CD4-positive, alpha-beta T cell (primary cell): ENCODE measurements at places on chromosomes 5 and 9.
A peak's percentile ranks its signal among the peaks of the same experiment; 100 is the strongest.

DNA sequence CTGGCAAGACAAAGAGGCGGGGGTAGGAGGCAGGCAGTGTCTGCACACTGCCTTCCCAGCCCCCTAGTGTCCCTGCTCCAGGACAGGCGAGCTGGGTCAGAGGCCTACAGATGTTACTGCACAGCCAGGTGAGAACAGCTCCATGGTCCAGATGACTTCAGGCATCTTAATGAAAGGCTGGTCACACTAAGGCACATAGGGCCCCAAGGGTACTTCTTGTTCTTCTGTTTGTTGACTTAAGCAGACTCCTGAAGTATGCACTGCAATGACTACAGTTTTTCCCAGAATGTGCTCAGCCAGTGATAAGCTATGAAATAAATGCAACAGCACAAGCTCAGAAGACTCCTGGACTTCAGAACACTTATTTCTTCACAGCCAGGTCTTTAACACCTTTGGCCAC lies 27.4 kb downstream of the ATPSCKMT start:
- no peak for DNase-seq

- DNase-seq: no peak
Measured at GRCh38 chr9:110615498-110615897, 36.0 kb upstream of the SVEP1 start.

GRCh38 chr5:128984480-128984879 lies 19.2 kb downstream of the SLC27A6 start:
- DNase-seq: no peak

- DNase-seq: no peak
Measured at GRCh38 chr5:142544071-142544753, 141.7 kb downstream of the FGF1 start.

DNA sequence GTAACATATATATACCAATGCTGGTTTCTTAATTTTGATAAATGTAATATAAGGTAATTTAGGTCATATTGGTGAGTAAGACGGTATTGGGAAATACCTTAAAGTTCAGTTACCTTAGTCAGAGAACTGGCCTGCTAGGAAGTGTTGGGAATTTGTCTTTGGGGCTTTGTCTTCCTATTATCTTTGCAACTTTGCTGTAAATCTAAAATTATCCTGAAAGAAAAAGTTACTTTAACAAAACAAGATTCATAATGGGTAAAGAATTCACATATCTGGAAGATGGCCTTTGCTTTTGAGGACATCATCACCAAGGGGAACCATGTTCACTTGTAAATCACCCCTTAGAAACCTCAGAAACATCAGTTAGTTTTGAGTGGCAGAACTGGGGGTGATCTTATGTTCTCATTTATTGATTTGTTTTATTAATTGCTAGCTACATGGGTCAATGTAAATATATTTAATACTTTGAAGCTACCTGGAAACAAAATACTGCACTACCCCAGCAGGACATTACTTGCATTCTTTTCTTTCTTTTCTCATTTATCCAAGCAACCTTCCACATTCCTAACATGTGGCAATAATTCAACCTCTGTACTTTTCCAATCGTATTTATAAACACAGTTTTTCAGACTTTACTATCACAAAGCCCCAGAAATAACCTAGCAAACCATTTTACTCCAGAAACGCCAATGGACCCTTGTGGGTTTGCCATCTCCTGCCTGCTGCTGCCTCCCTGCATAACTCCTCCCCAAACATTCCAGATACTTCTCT lies 41.4 kb downstream of the GLIS3 start:
- no peak for DNase-seq

- DNase-seq: no peak
Measured at GRCh38 chr5:72649449-72649848, 142.2 kb upstream of the ZNF366 start.

- no peak for DNase-seq
Measured at GRCh38 chr9:5578698-5579085, 50.2 kb upstream of the RIC1 start.

GRCh38 chr9:129208207-129209032 lies 30.4 kb upstream of the IER5L start:
- peak; percentile 19 for DNase-seq

- no peak for DNase-seq
Measured at GRCh38 chr9:16387382-16387781, 483.1 kb downstream of the BNC2 start.

DNA sequence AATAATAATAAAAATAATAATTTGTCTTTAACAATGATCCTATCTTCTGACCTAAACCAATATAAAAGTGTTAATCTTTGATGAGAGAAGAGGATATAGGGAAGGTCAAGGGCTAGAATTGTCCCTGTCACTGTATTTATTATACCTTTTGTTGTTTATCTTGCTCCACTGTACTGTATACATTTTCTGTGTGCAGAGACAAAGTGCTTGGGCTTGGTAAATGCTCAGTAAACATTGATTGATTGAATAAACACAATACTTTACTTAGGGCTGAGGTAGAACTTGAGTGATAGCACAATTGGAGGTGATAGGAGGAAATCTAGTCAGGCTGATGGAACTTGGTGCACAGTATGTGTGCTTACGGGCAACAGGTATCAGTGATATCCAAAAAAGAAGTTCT lies 161.2 kb downstream of the ARRDC3 start:
- no peak for DNase-seq

GRCh38 chr5:179265514-179266290 lies 79.6 kb downstream of the ADAMTS2 start:
- DNase-seq: no peak

GRCh38 chr5:1686016-1686802 lies 113.4 kb downstream of the MRPL36 start:
- no peak for DNase-seq

- DNase-seq: no peak
Measured at GRCh38 chr5:56580864-56581263, 234.5 kb upstream of the MAP3K1 start.

GRCh38 chr5:1252681-1253080 lies 27.5 kb downstream of the SLC6A18 start:
- no peak for DNase-seq

DNA sequence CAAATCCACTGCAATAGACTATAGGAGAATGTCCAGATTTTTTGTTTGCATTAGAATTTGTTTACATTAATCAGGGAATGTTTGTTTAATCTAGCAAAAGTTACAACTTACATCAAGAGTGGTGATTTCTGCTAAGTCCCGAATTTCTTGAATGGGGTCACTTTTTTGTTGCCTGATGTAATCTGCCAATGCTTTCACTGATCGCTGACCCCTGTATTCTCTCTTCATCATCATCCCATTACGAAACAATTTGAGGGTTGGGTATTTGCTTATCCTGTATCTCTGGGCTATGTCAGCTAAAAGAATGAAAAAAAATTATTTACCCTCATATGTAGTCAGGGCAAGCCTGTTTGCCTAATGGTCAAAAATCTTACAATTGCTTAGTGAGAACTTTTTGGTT lies 76.9 kb downstream of the ERP44 start:
- DNase-seq: no peak

DNA sequence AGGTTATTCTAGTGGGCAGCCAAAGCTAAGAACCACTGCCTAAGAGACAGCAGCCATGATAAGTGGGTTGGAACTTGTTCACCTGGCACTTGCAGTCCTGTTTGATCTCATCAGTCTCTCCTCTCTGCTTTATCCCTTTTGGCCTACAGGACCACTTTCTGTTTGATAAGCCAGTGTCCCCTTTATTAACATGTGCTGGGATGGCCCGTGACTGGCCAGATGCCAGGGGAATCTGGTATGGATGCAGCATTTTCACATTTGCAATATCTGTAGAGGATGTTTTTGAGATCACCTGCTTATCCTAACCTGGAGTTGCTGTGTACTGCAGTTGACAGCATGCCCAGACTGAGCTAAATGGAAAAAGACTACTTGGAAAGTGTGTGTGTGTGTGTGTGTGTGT lies 23.6 kb downstream of the CKMT2 start:
- no peak for DNase-seq

GRCh38 chr5:182126-182525 lies 9.2 kb upstream of the LRRC14B start:
- DNase-seq: no peak

- no peak for DNase-seq
Measured at GRCh38 chr5:134177369-134178095, 782 bp upstream of the SKP1 start.

DNA sequence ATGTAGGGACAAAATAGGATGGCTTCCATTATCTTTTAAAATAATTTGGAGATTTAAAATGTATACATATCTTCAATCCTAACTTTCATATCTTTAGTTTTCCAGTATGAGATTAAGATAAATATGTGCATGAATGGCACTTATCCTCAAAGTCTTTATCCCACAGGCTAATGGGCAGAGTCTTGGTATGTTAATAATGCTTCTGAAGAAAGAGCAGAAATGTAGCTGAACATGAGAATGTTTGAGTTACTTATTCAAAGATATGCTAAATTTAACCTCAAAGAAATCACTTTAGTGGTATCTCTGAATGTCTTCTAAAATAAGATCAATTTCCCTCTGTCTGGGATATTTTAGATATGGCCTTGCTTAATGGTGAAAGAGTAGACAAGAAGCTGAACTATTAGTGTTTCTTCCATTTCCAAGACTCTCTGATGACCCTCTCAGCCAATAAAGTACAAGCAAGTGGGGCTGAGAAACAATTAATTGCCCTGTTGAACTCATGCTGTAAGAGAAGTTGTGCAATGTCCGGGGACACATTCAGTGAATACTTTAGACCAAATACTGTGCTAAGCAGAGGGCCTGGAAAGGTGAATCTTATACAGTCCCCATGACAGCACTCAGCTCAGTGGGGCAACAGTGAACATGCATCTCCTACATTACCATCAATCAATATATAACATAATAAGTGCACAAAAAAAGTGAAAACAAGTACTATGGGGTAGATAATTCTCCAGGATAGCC lies 50.0 kb upstream of the ADAMTSL1 start:
- DNase-seq: no peak

- DNase-seq: no peak
Measured at GRCh38 chr9:124559871-124560270, 52.7 kb upstream of the NR5A1 start.

GRCh38 chr5:31726952-31727351 lies 88.0 kb downstream of the PDZD2 start:
- no peak for DNase-seq

DNA sequence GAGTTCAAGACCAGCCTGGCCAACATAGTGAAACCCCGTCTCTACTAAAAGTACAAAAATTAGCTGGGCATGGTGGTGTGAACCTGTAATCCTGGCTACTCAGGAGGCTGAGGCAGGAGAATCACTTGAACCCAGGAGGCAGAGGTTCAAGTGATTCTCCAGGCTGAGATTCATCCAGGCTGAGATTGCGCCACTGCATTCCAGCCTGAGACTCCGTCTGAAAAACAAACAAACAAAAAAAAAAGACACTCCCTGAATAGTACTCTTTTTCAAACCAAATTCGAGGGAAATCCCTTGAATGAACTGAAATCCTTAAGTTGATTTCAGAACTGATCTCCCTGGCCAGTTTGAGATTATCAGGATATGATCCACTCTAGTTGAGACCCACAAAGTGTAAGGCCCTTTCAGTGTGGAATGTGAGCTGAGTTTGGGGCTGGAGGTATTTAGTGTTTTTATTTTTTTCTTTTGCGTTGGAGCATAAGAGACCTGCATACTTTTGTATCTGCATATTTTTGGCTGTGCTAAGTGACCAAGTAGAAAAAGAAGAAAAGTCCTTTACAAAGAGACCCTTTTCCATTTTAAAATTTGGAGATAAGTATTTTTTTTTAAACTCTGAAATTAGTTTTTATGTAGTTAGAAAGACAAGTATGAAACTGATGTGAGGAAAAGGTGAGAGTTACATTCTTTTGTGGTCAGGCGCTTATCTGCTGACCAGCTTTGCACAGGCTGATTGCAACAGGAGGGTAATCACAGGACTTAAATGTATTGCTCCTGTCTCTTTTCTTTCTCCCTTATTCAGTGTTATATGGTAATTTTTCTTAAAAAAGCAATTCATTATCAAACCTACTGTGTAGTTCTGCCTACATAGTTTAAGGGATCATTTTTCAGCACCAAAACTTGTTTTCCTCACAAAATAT lies 42.9 kb downstream of the TMEFF1 start:
- DNase-seq: no peak
